ENCODE measurements at places on chromosomes 4 and X.

- no peak for DNase-seq
Observed at GRCh38 chr4:113170805-113171468, 121.5 kb downstream of the ANK2 start.

DNA sequence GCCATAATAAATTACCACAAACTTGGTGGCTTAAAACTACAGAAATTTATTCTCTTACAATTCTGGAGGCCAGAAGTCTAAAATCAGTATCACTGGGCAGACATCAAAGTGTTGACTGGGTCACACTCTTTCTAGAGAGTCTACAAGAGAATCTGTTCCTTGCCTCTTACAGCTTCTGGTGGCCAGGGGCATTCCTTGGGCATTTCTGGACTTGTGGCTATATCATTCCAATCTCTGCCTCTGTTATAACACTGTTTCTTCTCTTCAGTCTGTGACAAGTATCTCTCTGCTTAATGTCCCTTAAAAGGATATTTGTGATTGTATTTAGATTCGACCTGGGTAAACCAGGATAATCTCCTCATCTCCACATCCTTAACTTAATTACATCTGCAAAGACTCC is 207.3 kb upstream of the DCAF8L1 start:
- no peak for DNase-seq

DNA sequence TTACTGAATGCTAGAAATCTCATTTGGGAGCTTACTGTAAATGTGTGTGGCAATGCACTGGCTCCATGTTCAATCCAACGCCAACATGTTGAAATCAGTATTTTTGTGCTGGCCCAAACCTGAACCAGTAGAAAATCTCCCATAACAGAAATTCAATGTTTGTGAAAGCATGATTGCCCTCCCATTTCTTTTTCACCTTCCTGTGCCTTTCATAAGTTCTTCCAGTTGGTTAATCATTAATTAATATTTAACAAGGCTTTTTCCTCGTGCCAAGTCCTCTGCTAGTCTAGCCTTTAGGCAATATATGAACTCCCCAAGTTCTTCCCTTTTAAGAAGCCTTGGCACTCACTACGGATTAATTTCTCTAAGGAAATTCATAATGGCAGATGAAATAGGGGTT is 1.3 kb upstream of the PLS3 start:
- DNase-seq, result no peak

- no peak for DNase-seq
Observed at GRCh38 chrX:69085151-69085550, 80.1 kb downstream of the PJA1 start.

DNA sequence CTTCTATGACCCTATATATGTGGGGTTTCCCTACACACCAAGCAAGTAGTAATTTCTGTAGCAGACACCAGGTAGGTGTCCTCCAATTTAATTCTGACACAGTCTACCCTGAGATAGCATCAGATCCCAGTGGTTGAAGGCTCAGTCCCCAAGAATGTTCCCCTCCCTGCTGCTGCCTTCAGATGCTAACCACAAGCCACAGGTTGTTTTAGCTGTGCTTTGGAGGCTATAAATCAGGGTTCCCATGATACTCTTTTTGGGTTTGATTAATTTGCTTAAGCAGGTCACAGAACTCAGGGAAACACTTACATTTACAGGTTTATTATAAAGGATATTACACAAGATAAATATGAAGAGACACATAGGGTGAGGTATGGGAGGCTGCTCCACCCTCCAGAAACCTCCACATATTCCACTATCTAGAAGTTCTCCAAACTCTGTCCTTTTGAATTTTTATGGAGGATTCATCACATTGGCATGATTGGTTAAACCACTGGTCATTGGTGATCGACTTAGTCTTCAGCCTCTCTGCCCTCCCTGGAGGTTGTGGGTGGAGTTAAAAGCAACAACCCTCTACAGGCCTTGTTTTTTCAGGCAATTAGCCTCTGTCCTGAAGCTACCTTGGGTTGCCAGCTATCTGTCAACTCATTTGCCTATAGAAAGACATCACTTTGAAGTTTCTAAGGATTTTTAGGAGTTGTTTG is 50.8 kb downstream of the GRIA2 start:
- DNase-seq, result no peak

DNA sequence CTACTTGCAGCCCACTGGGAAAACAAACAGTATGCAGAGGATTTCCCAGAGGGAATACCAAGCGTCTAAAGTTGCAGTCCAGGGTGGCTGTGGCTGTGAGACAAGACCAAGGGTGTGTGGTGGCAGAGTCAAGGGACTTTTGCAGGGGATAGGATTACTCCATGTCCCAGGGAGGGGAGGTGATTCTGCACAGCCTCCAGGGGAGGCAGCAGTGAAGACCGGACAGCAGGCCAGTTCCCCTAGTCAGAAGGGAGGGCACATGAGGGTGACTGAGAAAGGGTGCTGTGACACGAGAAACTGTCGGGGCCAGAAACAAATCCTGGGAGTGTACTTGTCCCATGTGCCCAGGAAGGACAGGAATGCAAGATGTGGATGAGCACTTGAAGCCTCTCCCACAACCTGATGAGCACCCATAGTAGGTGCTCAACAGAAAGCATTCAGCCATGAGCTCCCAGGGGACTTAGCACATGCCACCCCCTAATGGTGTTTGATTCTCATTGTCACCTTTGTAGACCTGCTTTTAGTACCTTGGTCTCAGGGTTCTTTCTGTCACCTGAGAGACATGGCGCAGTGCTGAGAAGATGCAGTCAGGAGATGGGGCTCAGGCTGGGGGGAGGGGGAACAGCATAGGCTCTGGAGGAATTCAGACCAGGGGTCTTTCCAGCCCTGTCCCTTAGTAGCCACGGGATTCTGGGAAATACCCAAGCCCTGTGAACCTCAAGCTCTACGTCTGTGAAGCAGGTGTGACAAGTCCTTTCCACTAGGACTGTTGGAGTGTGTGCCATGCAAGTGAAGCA is 18.1 kb upstream of the HSFX3 start:
- DNase-seq, result no peak

DNA sequence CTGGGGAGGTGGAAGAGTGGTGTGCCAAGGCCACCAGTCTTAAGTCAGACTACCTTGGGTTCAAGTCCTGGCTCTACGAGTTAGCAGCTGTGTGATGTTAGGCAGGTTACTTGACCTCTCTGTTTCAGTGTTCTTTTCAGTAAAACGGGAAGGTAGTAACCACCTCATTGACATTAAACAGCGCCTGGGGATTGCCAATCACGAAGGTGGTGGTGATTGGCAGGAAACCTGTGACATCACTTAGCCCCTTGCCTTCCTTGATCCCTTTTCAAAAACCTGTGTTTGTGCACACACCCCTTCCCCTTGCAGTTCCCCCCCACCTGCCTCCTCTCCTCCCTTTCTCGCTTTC is 7.6 kb downstream of the KLF3 start:
- no peak for DNase-seq

DNA sequence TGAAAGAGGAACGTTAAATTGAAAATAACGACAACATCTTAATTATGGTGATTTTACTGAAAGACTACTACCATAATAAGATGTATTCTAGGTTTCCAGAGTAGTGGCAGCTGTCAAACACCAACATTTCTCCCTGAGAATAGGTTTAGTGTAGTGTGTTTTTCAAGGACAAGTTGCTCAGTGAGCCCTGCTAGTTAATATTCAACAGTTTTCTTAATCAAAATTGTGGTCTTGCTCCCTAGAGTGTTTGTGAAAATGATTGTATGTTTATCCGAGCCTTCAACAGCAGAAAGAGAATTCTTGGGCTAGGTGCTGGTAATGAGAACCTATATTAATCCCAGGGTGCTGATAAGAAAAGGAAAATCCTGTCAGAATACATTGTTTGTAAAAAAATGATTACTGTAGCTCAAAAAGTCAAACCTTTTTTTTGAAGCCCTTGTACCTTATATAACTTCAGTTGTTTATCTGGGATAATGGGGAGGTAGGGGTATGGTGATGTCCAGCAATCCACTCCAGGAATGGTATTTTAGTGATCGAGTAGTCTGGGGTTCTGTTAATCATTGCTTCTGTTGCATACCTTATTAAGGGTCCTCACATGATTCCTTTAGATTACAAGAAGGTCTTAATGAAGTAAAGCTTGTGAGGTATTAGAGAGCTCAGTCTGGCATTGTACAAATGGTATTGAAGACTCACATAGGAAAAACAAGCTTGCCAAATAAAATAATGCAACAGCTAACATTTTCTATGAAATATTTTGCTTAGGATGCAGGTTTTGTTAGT is 110.7 kb downstream of the CCSER1 start:
- DNase-seq, result no peak

- DNase-seq, result no peak
Observed at GRCh38 chr4:60868232-60868960, 331.7 kb upstream of the ADGRL3 start.

DNA sequence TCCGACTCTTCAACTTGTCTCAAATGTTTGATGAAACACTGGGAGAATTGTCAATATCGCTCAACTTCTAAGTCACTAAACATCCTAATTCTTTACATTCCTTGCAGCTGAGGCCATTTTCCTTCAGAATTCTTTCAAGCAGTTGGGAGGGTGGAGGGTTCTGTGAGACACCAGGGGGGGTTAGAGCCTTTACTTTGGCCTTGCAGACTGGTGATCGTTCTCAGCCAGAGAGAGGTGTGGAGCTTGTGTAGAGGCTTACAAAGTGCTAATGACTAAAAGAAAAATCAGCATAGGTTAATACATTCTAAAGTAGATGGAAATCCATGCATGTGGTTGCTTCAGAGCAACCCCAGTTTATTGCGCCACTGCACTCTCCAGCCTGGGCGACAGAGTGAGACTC is 21.3 kb upstream of the SOX3 start:
- no peak for DNase-seq

GRCh38 chr4:159229164-159229563 is 126.3 kb downstream of the RAPGEF2 start:
- no peak for DNase-seq

DNA sequence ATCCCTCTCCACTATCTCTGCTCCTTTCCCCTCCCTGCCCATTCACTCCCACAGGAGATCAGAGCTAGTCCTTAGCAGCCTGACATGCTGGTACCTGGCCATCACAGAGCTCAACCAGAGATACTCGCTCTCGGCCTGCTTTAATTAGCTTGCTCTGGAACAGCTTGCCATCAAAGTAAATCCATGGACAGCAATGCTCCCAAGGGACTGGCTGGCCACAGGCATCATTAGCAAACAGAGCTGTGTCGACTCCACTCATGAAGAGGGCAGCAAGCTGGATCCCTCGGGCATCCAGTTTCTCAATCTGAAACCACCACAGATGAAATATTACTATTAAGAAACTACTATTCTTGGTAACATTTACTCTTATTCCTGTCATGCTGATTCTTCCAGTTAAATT is 43.4 kb upstream of the PHF8 start:
- DNase-seq, result no peak

DNA sequence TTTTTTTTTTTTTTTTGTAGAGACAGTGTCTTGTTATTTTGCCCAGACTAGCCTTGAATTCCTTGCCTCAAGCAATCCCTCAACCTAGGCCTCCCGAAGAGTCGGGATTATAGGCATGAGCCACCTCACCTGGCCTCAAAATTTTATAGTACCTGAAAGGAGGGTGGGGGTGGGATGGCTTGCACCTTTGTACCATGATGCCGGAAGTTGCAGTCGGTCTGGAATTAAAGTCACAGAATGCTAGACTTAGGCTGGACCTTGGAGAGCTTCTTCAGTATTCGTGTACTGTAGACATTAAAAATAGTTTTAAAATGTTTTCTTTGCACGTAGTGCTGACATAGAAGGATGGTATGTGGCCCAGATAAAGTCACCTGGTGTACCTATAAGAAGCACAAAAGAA is 280.9 kb downstream of the STIM2 start:
- no peak for DNase-seq

DNA sequence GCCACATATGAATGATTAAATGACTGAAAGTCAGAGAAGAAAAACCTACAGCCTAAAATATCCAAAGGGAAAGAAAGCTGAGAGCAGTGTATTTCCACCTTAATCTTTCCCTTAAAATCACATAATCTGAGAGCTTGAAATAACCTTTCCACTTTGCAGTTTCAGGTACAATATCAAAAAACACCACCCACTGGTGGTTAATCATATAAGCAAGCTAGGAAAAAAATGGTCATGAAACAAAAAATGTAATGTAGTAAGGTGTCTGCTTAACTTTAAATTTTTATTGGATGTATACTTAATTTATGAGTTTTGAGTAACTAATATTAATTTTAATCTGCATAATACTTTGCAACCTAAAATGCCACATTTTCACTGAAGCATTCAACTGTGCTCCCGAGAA is 3.2 kb downstream of the PRDM5 start:
- DNase-seq, result no peak

- DNase-seq, result no peak
Observed at GRCh38 chr4:157806184-157806583, 366.6 kb downstream of the GASK1B start.

GRCh38 chrX:31355206-31355955 is 283.5 kb upstream of the FTHL17 start:
- no peak for DNase-seq

DNA sequence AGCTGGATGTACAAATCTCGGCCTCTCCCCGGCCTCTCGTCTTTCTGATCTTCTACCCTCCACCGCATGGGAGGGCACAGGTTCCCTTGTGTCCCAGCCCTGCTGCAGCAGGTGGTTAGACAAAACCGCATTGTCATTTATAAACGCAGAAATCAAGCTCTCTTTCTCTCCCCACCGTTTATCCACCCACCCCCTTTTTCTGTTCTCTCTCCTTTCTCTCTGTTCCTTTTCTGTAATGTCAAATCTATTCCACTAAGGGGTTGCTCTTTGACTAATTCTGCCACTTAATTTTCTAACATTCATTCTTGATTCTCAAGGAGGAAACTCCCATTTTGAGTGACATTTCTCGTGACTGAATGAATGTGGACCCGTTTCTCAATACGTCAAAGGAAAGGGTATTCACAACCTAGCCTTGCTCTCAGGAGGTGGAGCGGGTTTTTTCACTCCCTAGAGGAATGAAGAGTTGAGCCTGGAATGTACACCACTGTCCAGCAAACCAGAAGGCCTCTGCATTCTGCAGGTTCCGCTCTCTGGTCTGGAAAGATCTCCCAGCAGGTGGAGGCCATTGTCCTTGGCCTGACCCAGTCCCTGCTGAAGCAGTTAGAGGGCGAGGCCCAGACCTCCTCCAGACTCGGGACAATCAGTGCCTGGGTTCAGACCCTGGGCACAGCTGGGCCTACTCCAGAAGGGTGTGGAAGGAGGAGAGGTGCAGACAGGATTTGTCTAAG is 70.9 kb upstream of the ENPP6 start:
- DNase-seq, result no peak

DNA sequence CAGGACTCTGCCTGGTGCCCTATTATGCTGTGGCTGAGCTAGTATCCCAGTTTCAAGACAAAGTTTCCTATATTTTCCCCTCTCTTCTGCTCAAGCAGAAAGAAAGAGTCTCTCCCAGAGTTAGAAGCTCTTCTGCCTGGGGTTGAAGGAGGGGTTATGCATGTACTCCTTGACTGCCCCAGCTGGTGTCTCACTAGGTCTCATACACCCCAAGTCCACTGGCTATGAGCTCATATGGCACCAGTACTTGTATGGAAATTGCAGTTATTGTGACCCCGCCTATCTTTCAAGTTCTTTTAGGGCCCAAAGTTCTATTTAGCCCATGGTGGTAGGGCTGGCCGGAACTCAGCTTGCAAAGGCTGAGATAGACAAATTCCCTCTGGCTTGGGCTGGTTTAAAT is 131.8 kb downstream of the NBDY start:
- DNase-seq, result no peak

Measured in NCI-H774 (cell line).